Breast epithelium (tissue), 4 donors: ENCODE measurements at places on chromosomes 1 and 21. TPM values are rescaled to one million over a fixed set of nuclear protein-coding genes. Genes with fewer than 3 reads are reported as not detected.

GRCh38 chr1:209746451-209747165 lies 9.2 kb upstream of the TRAF3IP3 start:
- DNase-seq = no peak

DNA sequence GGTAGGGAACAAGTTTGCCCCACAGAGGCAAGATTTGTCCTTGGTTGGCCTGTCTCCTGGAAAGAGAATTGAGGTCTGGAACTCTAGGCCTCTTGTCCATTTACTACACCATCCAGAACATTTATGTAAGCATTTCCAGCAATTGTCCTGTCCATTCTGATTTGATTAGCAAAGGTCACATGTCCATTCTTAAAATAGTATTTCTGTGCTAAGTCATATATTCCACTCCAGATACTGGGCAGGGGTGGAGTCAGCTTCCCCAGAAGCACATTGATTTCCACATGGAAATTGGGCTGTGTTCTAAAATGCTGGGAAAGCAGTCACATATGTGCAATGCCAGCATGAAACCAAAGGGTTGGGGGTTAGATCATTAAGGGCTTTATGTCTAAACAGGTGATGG lies 21.5 kb upstream of the FMN2 start:
- DNase-seq = no peak

DNA sequence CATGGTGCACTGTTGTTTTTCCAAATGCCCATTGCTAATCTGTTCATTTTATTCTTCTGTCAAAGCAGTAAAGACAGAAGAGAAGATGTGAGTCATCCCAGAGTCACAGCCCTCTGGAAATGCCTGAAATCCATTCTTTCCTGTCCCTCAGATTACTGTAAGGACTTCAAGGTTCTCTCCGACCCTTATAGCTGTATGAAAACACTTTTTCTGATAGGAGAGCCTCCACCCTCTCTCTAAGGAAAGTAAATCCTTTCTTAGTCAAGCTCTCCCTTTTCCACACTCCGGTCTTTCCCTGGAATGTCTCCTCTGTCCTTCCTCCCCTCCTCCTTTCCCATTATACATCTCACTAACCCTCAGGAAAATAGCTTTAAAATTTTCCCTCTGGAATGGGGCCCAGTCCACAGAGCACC lies 3.5 kb upstream of the PRDX6 start:
- DNase-seq = no peak

GRCh38 chr1:59605184-59605583 lies 209.6 kb upstream of the HOOK1 start:
- DNase-seq = no peak

- DNase-seq = no peak
Measured at GRCh38 chr1:105138458-105138893, 1388.8 kb downstream of the AMY1C start.

- peak; percentile 7 for DNase-seq
Measured at GRCh38 chr1:29490204-29490934, 254.0 kb downstream of the PTPRU start.

DNA sequence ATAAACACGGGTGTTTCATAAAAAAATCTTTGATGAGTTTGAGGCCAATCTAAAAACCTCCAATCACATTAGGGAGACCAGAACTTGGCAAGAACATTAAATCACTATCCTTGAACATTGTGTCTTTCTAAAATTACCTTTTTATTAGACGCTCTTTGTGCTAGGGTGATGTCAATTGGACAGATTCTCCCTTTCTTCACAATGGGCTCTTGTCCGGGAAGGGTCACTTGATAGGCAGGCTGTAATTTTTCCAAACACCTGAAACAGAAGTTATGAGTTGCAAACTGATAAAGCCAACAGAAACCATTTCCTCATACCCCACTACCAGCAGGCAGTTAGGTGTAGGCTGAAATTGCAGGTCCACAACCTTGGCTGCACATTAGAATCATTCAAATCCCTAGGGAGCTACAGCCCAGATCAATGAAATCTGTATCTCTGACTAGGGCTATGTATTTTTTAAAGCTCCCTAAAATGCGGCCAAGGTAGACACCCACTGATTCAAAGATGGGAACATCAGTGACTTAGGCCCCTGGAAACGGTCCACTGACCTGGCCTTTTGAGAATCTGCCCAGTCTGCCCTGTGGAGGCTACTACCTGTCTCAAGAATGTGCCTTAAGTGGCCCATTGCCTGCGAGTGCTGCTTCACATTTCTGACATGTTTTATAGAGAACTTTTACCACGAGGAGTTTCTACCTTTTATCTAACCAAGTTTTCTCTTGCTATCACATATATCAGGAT lies 16.5 kb downstream of the EIF2D start:
- DNase-seq = no peak

GRCh38 chr1:241422470-241422869 lies 65.5 kb upstream of the RGS7 start:
- no peak for DNase-seq

- no peak for DNase-seq
Measured at GRCh38 chr1:25858494-25858893, 763 bp downstream of the AUNIP start.

DNA sequence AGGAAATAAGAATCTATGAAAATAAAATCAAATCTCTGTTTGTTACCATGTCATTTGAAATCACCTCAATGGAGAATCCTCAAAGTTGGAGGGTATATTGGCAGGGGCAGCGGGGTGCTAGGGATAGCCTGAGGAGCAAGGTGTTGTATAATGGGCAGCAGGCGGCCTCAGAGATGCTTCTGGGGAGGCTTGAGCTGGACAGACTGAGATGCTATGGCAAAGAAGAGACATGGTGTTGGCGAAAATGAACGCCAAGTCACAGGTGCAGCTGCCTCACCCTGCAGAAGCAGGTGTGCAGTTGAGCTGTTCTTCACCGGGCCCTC lies 3.1 kb upstream of the SLC1A7 start:
- DNase-seq = no peak

GRCh38 chr21:31043471-31043870 lies 5.2 kb upstream of the KRTAP19-8 start:
- no peak for DNase-seq

DNA sequence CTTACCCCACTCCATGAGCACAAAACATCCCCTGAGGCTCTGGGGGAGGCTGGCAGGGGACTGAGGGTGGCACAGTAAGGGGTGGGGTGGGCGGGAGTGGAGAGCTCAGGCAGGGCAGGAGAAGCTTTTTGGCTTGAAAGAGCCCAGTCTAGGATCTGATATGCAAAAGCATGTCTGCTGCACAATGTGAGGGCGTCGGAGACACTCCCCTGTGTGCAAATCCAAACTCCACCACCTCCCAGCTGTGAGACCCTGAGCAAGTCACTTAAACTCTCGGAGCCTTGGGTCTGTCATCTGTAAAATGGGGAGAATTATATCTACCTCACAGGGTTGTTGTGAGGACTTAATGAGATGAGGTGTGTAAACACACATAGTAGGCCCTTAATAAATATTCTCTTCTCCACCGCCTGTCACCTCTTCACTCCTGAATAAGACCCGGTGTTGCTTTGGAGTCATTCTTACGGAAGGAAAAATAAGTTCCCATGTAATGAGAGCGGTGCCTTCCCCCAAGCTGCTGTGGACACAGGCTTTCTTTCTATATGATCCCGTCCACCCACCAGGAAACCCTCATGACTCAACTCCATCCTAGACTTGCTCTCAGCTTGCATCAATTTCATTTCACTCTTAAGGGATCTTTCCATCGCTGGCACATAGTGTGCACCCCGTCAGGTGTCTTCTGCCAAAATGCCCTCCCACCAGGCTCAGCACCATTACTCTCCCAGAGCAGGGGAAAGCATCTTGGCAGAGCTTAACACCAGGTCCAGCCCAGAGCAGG lies 12.5 kb downstream of the KCNN3 start:
- DNase-seq = no peak

GRCh38 chr1:235575597-235575996 lies 71.3 kb upstream of the B3GALNT2 start:
- DNase-seq = no peak

DNA sequence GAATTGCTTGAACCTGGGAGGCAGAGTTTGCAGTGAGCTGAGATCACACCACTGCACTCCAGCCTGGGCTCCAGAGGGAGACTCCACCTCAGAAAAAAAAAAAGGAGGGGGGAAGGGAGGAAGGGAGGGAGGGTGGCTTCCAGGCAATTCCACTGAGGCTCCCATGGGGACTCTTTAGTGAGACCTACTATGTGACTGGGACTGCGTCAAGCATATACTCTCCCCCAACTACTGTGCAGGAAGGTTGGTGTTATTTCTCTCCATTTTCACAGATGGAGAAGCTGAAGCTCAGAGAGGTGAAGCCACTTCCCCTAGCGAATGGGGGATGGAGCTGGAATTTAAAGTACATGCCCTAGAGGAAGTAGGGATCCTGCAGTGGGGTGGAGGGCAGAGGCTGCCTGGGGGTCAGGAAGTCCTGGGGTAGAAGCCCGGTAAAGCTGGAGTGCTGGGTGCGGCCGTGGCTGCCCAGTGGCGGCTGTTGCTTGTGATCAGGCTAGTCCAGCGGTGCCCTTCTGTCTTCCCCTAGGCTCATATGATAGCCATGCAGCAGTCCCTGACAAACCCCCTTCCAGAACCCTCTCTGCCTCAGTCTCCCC lies 40.3 kb downstream of the RAP1GAP start:
- DNase-seq = no peak

DNA sequence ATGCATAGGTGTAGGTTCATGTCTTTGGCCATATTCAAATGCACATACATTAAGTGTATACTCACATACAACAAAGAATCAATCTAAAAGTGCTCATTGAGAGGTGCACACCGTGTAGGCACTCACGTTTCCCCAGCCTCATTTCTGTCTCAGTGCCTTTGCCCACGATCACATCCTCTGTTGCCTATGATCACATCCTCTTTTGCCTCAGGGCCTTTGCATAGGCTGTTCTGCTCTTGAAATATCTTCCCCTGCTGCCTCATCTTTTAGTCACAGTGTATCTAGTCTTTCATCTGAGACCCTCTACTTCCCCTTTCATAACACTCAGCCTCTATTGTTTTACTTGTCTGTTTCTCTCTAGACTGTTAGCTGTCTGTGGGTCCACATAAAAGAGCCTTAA lies 69.3 kb downstream of the FOXD2 start:
- no peak for DNase-seq

DNA sequence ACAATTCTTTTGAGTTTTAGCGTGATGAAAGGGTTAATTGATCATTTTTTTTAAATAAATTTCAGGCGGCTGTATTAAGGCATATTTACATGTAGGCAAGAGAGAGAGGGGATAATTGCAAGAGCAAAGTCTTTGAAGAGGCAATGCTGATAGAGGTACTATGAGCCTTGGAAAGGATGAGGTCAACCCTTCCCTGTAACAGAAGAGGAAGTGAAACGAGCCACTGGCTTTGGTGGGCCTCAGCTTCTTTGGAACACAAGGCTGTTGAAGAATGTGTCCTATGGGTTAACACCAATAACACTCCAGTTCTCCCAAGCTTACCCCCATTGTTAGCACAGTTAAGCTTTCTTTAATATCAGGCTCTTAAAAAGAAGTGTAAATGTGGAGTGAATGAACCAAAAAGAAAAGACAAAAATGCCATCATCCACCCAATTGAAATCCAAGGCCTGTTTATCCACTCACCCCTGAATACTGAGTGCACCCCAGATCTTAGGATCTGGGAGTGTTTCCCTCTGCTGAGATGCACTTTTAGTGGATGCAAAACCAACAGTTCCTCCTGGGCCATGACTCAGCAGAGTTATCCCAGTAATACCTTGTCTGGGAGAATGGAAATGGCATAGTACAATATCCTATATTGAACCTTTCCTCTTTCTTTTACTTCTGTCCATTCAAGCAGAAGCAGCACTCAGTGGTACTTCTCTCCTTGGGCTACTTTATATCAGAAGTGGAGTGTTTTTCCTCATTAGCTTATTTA lies 216.4 kb downstream of the SLC44A5 start:
- no peak for DNase-seq

DNA sequence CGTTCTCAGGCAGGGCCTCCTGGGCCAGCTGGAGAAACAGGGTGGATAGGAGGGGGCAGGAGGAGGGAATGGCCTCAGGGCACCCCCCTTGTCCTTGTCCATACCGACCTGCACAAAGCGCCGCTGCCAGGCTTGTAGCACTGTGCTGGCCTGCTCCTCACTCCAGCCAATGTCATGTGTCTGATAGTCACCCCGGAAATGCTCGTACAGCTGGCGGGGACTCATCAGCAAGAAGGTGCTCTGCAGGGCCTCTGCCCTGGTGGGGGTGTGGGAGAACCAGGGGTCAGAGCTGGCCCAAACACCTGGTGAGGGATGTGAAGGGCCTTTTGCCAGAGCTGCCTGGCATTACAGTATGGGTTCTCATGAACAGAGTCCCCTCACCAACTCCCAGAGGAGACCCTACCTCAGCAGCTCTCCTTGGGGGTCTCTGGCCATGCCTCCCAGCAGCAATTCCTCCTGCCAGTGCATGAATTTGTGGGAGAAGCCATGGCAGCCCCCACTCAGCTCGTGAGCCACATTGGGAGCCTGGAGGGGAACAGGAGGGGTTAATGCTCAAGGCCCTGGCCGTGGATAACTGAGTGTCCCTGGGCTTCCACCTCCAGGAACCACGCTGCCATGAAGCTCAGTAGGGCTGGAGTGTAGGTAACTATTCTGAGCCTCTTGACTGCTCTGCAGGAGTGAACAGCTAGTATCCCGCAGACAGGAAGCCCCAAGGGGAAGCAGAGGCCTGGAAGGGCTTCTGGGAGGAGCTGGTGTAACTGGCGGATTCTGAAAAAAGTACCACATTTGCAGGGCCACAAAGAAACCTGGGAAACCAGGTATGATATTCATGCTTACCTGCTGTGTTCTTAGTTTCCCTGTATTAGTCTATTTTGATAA lies 13.3 kb downstream of the PTCH2 start:
- DNase-seq = no peak

GRCh38 chr1:215052256-215053015 lies 30.1 kb upstream of the KCNK2 start:
- DNase-seq = no peak

DNA sequence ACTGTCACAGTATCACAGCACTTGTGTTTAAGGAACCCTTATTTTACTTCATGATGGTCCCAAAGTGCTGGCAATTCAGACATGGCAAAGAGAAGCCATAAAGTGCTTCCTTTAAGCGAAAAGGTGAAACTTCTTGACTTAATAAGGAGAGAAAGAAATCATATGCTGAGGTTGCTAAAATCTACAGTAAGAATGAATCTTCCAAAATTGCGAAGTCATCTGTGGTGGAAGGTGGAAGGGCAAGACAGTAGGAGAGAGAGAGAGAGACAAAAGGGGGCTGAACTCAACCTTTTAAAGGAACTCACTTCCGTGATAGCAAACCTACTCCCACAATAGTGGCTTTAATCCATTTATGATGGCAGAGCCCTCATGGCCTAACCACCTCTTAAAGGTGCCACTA lies 19.3 kb upstream of the AADACL3 start:
- DNase-seq = no peak

GRCh38 chr1:10399444-10399941 lies 629 bp downstream of the PGD start:
- DNase-seq = no peak

- no peak for DNase-seq
Measured at GRCh38 chr1:200707116-200707515, 31.6 kb upstream of the CAMSAP2 start.

FAM177B gene
- 1.4 TPM for total RNA-seq

BECN2 gene
- not detected for total RNA-seq

CELA3A gene
- total RNA-seq = not detected

NID1 gene
- total RNA-seq = 288 TPM

CHIA gene
- not detected for total RNA-seq

ROR1 gene
- 11.6 TPM for total RNA-seq

SPRR2F gene
- total RNA-seq = not detected

COG2 gene
- 44.3 TPM for total RNA-seq

RUNX3 gene
- total RNA-seq = 9.1 TPM

ITGB2 gene
- 92.8 TPM for total RNA-seq
